ENCODE measurements at places on chromosomes 5 and 9.

- DNase-seq: no peak
Observed at GRCh38 chr9:118961857-118962256, 407.4 kb downstream of the BRINP1 start.

- DNase-seq: no peak
Observed at GRCh38 chr5:126385524-126386502, 37.4 kb upstream of the GRAMD2B start.

- no peak for DNase-seq
Observed at GRCh38 chr5:12250454-12250853, 346.2 kb upstream of the CTNND2 start.

DNA sequence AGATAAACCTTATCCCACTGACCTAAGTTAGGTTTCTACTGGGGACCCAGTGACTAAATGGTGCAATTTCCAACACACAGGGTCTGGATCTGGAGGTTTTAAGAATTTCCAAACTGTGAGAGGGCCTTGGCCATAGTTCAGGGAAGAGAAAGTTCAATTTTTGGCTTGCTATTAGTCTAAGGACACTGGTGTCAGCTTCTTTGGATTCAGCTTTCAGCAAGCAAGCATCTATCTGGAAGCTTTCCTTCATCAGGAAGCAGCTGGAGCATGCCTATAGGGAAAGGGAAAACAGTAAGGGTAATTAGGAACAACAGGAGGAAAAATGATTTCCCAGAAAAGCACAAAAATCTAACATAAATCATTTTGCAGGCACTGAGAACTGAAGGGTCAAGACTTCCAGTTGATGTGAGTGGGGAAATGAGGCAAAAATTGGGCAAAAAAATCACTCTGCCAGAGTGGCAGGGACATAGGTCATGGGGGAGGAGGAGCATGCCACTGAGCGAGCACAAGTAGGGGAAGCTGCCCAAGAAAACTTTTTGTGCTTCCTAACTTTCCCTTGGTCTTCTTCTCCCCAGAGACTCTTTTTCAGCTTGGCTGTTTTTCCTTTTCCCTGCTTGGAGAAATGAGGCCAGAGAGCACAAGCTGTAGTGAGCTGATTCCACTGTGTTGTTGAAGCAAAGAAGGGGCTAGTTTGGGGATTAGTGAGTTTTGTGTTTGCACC lies 299.6 kb downstream of the FGF10 start:
- DNase-seq: no peak

GRCh38 chr9:4280605-4281004 lies 19.3 kb downstream of the GLIS3 start:
- no peak for DNase-seq

DNA sequence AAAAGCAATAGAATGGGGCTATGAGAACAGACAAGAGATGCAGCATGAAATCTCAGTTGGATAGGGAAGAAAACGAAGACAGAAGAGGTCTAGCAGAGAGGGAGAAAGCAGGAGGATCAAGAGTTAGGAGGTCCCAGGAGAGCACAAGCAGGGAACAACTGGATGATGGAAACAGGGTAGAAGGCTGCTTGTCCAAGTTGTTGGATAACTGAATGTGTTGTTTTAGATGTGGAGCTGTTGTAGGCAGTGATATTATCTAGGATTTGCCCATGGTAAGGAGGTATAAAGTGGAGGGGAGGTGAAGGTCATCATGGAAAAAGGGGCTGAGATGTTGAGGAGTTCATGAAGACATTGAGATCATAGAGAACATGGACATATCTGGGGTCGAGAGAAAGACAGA lies 12.4 kb upstream of the RHOBTB3 start:
- DNase-seq: no peak

DNA sequence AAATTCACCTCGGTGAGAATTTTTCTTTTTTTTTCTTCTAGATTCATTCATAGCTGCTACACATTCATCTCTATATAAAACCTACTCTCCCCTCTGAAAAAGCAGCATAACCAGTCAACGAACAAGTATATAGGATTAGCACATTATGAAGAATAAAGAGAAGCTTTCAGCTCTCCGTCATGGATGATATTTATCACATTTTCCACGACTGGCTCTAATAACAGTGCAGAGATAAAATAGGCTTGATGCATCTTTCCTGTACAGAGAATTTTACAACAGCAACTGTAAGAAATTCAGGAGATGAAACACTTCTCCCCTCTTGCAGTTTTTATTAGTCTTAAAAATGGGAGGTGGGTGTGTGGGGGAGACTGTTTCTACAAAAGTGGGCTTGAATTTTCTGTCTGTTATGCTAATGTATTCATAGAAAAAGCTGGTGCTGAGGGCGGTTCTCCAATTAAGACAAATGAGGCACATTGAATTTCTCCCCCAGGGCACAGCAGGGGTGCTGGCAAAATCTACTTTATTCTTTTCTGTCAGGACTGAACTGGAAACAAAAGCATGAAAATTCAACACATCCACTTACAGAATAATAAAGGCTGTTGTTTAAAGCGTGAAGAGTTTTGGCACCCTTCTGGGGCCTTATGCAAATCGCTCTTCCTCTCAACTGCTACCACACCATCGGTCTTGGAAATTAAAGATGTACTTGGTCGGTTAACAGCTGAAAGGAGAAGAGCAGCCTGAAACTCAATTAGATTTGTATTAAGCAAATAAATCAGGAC lies 233.9 kb upstream of the ZNF608 start:
- DNase-seq: no peak

GRCh38 chr5:29150840-29151239 lies 2042.6 kb upstream of the CDH6 start:
- no peak for DNase-seq

GRCh38 chr9:1083325-1083913 lies 33.3 kb downstream of the DMRT2 start:
- DNase-seq: peak; percentile 6

- DNase-seq: no peak
Observed at GRCh38 chr5:121378559-121379359, 472.9 kb upstream of the FTMT start.

DNA sequence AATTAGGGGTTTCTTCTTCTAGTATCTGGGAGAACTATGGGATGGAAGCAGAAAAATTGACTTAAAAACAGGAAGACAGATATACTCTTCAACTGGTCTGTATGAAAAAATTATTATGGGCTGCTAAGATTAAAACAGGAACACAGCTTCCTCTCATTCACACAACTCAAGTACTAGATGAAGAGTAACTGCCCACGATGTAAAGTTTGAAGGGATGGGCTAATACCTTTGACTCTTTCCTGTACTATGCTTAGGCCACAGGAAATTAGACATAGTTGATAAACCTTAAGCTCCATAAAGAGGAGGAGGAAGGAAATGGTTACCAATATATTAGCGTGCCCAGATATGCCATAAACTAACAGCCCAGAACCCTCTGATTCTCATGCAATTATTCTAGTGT lies 88.6 kb downstream of the ANKRD31 start:
- no peak for DNase-seq
